Heart right ventricle (tissue), 16 donors: ENCODE measurements at places on chromosomes 4 and X. TPM values are rescaled to one million over a fixed set of nuclear protein-coding genes. Genes with fewer than 3 reads are reported as not detected.

Gene XAGE2
- not detected for total RNA-seq

DNA sequence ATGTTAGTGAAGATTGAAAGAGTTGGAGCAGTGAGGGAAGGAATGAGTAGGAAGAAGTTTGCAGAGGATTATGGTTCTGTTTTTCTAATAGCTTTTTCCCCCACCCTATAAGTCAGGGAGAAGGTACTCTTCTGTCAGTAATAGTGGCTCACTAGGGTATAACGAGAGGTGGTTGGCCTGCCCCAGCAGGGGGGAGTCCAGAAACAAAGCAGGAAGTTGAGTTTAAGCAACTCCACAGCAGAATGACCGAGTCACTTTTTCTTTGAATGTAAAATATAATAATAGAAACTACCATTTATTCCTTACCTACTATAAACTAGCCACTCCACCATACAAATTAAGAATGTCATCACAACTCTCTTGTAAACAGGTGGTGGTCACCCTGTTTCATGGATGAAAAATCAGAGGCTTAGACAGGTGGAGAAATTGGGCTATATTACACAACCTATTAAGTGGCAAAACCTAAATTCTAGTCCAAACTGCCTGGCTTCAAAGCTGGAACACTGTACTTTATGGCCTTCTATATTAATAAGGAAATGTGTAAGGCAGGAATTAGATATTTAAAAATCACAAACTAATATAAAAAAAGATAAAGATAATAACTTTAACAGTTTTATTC, 21.9 kb downstream of the AP1AR start:
- no peak for DNase-seq

- no peak for DNase-seq
Observed at GRCh38 chr4:18109676-18110075, 88.1 kb upstream of the LCORL start.

DNA sequence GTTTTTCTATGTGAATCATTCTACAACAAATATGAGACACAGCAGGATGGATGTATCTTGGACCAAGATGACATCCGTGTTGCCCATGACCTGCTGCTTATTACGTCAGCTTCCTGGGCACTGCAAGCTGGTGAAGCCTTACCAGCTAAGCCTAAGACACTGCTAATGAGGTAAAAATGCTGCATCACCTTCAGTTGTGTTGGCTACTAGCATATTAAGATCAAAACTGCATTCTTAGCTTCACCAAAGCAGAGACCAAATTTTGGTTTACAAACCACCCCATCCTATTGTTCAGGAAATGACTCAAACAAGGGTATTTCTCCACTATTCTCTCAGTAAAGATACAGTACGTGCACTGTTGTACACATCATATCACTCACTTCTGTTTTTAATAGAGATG, 50.3 kb downstream of the MAML3 start:
- DNase-seq, result no peak
